ENCODE measurements at places on chromosomes 16 and 17. TPM values are rescaled to one million over a fixed set of nuclear protein-coding genes. Genes with fewer than 3 reads are reported as not detected.

DNA sequence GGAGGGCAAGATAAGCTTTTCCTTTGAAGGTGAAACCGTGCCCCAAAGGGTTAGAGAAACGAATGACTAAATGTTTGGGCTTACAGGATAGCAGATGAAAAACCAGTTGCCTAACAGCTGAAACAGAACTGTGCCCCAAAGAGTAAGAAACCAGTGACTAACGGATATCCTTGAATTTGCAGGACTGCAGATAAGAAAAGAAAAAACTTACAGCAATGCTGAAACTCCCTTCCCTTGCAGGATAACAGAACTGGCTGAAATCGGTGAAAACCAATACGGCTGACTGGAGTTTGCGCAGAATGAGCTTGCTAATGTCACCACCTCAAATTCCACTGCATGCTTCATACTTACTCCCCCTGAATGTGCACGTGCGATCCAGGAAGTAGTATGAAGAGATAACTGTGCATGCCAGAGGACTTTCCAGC, 175.2 kb upstream of the NLRP1 start:
- DNase-seq: no peak

GRCh38 chr17:59178266-59178985, 22.9 kb downstream of the PRR11 start:
- DNase-seq: no peak

Gene YBX2
- 0.57 TPM for total RNA-seq

DNA sequence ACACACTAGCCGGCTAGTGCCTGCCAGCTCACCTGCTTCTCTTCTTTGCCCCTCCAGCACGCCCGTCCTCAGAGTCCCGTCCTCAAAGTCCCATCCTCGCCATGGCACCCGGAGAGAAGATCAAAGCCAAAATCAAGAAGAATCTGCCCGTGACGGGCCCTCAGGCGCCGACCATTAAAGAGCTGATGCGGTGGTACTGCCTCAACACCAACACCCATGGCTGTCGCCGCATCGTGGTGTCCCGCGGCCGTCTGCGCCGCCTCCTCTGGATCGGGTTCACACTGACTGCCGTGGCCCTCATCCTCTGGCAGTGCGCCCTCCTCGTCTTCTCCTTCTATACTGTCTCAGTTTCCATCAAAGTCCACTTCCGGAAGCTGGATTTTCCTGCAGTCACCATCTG, 3.6 kb downstream of the SCNN1G start:
- no peak for DNase-seq

- no peak for DNase-seq
Measured at GRCh38 chr16:70705056-70705455, 19.2 kb upstream of the MTSS2 start.

GRCh38 chr17:31693433-31694220, 165.4 kb downstream of the COPRS start:
- peak; percentile 31 for DNase-seq

Gene CLEC18B
- not detected for total RNA-seq

DNA sequence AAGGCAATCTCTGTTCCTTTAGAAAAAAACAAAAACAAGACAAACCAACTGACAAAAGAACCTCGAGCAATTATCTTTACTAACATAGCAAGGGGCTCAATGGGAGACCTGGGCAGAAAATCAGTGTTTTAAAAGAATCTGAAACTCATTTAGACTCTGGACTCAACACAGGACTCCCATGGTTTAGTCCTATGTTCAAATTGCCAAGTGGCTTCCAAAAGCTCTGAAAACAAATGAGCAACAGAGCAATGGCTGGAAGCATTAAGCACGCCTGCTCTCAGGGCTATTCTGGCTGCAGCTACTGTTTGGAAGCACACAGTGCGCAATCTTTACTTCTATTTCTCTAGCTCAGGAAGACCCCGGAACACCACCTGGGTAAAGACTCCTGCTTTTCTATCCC, 162.0 kb downstream of the AATF start:
- DNase-seq: no peak

Gene C16orf86
- total RNA-seq: 6.1 TPM

- DNase-seq: no peak
Measured at GRCh38 chr17:75889454-75889853, 7.3 kb downstream of the TRIM65 start.

DNA sequence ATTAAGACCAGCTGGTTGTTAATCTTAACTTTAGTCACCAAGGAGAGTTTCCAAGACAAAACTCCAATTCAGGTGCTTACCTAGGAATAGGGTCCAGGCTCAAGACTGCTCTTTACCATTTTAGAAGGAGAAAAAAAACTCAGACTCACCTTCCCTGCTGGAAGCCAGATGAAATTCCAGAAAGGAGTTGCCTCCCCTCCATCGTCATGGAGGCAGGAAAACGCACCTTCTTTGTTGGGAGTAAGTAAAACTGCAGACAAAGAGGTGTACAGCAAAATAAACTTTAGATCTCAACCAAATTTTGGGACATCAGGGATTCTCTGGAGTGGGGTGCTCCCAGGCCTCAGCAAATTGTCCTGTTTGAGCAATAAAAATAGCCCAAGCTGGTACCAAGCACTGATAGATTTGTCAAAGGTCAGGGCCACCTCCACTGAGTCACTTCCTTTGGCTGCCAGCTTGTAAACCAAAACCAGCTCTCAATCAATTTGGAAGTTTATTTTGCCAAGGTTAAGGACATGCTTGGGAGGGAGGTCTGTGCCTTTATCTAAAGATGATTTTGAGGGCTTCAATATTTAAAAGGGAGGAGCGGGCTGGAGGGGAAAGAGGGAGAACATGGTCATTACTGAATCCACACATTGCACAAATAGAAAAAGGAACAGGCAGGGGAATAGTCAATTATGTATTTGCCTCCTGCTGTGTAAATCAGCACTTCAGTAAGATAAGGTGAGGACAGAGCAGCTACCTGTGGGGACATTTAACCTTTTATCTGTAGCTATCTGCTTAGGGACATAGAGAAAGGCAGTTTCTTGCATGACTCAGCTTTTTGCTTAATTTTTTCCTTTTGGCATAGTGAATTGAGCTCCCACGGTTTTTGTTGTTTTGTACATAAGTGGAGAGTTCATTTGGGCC, 1.5 kb upstream of the ALDH3A2 start:
- no peak for DNase-seq

DNA sequence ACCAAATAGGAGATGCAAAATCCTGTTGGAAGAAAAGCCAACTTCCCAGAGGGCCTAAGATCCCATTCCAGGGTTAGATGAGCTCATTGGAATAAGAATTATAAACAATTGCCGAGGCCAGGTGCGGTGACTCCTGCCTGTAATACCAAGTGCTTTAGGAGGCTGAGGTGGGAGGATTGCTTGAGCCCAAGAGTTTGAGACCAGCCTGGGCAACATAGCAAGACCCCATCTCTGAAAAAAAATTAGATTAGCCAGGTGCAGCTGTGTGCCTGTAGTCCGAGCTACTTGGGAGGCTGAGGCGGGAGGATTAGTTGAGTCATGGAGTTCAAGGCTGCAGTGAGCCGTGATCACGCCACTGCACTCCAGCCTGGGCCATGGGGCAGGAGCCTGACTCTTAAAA, 17.8 kb upstream of the SDR42E2 start:
- no peak for DNase-seq

DNA sequence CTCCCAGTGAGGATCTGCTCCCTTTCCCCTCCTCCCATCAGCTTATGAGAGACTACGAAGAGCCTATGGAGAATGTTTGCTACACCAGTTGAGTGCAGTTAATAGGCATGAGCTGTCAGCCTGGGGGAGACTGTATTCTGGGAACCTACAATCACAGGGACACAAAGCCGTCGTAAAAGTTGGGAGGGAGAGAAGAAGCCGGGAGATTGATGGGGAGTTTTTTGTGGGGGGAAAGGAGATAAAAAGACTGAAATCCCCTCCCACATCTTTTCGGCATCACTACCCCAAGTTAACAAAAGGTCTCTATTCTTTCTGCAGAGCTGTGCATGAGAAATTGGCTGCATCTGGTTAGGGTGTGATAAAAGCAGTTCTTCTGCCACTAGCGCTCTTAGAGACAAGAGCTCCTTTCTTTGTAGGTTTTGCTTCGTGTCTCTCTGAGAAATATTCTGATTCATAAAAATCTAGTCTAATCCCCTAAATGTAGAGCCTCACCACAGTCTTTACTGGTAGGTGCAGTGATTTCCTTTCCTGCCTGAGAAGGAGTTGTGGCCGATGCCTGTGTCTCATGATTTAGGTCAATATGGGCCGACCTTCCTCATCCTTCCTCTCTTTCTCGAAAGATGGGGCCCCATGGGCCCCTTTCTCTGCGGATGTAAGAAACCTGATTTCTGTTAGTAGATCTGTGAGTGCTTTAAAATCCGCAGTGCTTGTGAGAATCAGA, 77.4 kb downstream of the BPTF start:
- no peak for DNase-seq

Gene OTOP3
- total RNA-seq: not detected
